ENCODE measurements at places on chromosomes 7 and 10.

DNA sequence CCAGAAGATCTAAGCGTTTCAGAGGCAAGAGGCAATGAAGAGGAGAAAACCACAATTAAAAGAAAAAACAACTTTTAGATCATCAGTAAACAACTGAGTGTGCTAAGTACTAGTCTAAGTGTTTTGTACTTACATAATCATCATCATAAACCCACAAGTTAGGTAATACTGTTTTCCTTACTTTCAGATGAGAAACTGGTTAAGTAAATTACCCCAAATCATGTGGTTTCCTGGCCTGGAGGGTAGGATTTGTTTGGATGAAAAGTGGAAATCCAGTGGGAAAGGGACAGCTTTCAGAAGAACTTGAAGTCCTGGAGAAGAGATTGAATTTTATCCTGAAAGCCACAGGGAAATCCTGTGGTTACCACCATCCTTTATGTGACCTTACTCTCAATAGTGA, 463.3 kb downstream of the LRMDA start:
- no peak for DNase-seq

GRCh38 chr7:83837683-83838082, 188.7 kb upstream of the SEMA3E start:
- no peak for DNase-seq

DNA sequence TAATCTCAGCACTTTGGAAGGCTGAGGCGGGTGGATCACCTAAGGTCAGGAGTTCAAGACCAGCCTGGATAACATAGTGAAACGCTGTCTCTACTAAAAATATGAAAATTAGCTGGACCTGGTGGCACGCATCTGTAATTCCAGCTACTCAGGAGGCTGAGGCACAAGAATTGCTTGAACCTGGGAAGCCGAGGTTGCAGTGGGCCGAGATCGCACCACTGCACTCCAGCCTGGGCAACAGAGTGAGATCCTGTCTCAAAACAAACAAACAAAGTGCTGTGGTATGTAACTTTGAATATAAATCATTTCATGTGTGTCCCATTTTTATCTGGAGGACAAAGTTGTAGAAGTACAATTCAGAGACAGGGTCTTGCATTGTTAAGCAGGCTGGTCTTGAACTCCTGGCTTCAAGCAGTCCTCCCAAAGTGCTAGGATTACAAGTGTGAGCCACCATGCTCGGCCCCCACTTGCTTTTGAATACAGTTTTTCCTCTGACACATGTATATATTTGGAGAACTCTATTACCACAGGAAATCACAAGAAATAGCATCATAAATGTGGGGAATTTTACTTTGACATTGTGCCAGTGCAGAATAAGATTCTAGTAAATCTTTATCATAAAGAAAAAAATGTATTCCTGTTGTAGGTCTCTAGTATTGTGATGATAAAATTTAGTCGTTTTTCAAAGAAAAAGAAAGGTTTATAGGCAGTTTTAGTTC, 32.6 kb downstream of the PTPN12 start:
- no peak for DNase-seq

DNA sequence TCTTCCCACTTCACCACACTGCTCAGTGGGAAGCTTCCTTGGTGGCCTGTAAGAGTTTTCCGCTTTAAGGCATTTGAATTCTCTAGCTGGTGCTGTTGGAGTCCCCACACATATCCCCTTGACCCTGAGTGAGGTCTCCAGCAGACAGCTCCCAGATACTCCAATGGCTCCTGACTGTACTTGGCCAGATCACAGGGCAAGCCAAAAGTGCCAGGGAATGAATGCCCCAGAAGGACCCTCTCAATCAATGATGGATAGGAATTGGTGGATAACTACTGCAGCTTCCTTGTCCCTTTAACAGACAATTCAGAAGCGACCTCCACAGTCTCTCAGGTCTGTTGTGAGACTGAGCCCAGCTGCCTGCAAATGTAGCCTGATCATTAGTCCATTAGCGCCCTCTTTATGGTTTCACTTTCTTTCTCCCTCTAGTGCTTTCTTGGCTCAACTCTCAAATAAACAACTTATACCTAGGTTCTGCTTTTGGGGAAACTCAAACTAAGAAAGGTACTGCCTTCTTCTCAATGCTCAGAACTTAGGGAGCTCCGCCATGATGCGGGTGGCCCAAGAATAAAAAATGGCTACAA, 283.0 kb downstream of the TCF7L2 start:
- DNase-seq = no peak

GRCh38 chr7:69219381-69219780, 378.9 kb upstream of the AUTS2 start:
- DNase-seq = no peak

DNA sequence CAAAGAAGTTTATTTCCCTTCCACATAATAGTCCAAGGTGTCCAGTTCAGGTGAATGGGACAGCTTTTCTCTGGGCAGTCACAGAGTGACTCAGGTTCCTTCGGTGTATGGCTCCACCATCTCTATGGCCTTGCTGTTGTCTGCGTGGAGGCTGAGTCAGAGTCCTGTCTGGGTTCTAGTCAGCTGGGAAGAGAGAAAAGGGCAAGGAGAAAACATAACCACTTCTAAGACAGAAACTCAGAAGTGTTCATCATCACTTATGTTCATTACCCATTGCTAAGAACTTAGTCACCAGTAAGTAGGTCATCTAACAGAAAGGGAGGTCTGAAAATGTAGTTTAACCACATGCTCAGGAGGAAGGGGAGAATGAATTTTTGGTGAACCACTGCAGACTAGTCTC, 32.4 kb upstream of the CCDC7 start:
- DNase-seq = no peak

DNA sequence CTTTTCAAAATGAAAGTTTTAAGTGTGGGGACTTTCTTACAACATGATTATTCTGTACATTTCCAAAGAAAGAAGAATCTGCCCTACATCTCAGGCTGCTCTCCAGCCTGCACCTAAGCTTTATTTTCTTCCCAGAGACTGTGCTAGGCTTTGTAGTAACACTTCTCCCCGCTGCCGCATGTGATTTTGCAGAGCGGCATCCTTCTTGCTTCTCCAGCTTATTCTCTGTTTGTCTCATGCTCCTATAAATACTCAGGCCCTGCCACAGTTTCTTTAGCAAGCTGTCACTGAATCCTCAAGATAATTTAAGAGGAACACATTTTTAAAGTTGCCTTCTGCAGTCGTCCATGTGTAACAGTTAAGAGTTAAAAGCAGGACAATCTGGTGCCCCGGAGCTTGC, 53.5 kb downstream of the INSYN2A start:
- DNase-seq = no peak

- DNase-seq = no peak
Observed at GRCh38 chr7:37440738-37441385, 7.8 kb downstream of the ELMO1 start.

DNA sequence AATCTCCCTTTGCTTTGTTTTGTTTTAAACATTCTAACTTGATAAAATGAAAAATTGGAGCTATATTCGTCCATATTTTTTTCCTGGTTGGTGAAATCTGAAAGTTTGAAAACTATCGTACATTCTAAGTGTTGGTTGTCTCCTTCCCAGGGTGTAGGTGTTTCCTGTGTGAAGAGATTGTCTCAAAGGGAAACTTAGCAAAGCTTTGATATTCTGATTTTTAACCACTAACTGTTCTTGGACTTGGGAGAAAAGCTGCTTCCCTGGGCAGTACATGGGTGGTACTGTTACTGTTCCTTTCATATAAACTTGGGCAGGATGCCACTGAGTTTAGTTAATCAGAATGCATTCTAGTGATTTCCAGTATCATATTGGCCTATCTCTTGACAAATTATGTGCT, 253.5 kb upstream of the LRGUK start:
- DNase-seq = no peak

DNA sequence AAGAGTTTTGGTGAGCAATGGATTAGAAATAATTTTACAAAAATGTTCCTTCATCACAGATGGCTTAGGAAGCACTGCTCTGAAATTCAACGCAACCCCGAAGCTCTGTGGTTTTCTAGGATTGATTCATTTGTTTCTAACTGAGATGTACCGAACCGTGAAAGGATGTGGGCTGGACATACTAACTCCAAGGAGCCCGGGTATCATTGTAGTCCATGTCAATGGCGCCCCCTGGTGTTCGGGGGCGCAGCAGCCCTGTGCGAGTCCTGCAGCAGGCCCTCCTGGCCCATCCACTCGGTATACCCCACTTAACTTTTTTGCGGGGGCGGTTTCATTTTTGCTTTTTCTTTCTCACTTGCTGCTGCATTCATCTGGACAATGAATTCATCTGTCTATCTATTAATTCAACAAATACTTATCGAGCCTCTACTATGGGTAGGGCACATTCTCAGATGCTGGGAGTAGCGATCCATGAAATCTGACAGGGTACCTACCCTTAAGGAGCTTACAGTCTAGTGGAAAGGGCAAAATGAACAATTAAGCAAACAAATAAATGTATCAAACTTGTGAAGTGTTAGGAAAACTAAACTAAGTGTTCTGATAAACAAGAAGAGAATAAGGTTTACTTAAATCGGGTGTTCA, 25.2 kb upstream of the ITPRID1 start:
- DNase-seq = peak; percentile 33
